ENCODE measurements at places on chromosomes 16 and 17. TPM values are rescaled to one million over a fixed set of nuclear protein-coding genes. Genes with fewer than 3 reads are reported as not detected.

Gene SLC5A10
- not detected for total RNA-seq

Gene CACNG5
- total RNA-seq, result not detected

Gene NPIPA7
- total RNA-seq, result 11.3 TPM

Gene FAM83G
- 2.2 TPM for total RNA-seq

Gene NOXO1
- 0.83 TPM for total RNA-seq

Gene PRSS8
- total RNA-seq, result not detected

Gene PIPOX
- total RNA-seq, result 1.5 TPM

GRCh38 chr17:76193591-76193990 is 46.7 kb downstream of the RNF157 start:
- no peak for DNase-seq

- DNase-seq, result no peak
Measured at GRCh38 chr16:15494236-15494635, 59.8 kb downstream of the BMERB1 start.

DNA sequence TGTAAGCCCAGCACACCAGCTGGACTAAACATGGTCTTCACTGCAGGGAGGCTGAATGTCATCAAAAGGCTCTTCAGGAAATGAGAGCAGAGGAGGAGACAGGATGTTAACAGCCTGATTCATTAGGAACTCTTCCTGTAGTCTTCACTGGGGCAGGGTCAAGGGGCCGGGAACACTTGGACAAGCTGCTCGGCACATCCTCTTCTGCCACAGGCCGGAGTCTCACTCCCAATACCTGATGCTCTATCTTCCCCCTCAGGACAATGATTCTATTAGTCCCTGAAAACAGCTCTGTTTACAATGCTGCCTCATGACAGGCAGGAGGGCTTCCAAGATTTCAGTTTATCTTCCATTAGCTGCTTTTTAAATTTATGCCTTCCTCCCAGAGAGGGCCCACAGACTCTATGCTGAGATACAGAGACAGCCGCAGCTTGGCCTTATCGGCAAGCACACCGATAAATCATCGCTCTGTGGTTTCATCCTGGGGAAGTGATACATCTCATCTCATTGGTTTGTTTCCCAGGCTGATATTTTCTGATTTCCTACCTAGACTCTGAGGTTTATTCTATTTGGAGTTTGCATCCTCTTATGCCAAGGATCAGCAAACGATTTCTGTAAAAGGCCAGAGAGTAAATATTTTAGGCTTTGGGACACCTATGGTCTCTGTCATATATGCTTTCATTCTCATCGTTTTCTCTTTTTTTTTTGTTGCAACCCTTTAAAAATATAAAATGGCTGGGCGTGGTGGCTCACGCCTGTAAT is 214.0 kb upstream of the ASIC2 start:
- DNase-seq, result no peak

GRCh38 chr17:28579526-28579925 is 2.8 kb upstream of the ALDOC start:
- DNase-seq, result no peak

DNA sequence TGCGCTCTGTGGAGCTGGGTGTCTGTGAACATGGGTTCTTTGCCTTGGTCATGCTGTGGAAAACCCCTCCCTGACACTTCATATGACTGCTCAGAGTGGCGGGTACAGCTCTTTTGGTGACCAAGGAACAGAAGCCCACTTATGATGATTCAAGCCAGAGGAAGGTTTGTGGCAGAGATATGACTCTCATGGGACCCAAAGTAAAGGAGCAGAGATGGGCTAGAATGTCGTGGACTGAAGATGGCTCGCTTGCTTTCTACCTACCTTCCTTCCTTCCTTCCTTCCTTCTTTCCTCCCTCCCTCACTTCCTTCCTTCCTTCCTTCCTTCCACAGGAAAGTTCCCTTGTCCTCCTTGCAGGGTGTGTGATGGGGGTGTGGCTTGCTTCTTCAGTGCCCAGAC is 169.7 kb upstream of the IRX3 start:
- no peak for DNase-seq

DNA sequence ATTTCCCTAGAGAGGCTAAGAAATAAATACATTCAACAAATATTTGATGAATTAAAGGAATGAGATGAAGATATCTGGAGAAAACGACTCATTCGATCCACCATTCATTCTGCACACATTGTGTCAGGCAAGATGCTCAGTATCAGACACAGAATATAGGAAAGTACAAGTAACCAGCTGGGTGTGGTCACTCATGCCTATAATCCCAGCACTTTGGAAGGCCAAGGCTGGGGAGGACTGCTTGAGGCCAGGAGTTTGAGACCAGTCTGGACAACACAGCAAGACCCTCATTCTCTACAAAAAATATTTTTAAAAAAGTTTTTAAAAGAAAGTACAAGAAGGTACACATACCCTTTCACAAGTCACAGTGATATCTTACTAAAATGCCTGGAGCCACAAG is 42.3 kb downstream of the CRLF3 start:
- DNase-seq, result no peak

- peak; percentile 71 for DNase-seq
Measured at GRCh38 chr16:89289428-89290395, 72.2 kb downstream of the ZNF778 start.

DNA sequence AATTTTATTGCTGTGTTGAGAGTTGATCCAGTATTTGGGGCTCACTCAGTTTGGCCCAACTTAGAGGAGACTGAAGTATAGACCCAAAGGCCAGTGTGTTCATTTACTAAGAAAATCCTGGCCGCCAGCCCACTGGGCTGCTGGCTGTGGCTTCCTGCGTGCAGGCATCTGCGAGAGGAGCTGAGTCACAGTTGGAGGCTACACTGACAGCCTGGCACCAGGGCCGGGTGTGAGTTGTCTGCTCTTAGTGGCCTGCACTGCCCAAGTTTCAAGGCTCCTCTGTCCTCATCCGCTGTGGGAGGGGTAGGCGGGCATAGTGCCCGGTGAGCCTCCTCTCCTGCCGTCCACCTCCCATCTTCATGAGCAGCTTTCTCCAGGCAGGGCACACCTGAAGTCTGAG is 54.2 kb downstream of the PLD6 start:
- peak; percentile 61 for DNase-seq

DNA sequence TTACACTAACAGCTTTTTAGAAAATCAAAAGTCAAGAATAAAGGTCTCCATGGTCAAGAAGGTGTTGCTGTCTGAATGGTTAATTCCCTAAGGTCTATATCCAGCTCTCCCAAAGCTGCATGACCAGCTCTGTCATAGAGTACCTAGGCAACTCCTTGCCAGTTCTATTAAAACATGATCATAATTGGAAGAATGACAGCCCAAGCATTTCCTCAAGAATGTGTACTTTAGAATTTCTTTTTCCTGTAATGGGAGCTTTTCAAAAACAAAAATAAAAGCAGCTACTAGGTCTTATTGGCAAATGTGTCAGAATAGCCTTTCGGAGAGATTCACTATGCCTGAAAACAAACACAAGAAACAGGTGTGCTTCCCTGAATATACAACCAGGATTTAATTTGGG is 7.9 kb downstream of the SPOP start:
- DNase-seq, result no peak

GRCh38 chr16:74747-75334 is 2.4 kb upstream of the RHBDF1 start:
- DNase-seq, result no peak

GRCh38 chr16:68179196-68179795 is 56.6 kb downstream of the ESRP2 start:
- no peak for DNase-seq

- DNase-seq, result no peak
Measured at GRCh38 chr17:39222151-39222550, 3.6 kb downstream of the STAC2 start.

- no peak for DNase-seq
Measured at GRCh38 chr17:77935121-77935571, 23.4 kb upstream of the TNRC6C start.

DNA sequence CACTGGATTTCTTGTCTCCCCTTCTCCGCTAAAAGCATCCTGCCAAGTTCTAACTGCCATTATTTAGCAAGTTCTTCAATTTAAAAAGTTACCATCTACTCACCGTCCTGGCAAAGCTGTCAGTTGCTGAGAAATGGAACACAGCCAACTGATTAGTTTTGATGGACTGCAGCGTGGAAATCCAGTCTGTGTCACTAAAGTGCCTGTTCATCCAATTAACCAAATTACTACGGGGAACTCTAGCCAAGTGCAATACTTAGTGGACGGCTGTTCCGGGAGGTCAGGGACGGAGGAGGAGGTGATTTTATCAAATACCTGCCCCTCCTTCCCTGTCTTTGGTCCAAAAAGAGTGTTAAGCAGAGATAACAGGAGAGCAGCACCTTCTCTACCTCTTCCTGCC is 260.7 kb downstream of the MAF start:
- DNase-seq, result no peak

DNA sequence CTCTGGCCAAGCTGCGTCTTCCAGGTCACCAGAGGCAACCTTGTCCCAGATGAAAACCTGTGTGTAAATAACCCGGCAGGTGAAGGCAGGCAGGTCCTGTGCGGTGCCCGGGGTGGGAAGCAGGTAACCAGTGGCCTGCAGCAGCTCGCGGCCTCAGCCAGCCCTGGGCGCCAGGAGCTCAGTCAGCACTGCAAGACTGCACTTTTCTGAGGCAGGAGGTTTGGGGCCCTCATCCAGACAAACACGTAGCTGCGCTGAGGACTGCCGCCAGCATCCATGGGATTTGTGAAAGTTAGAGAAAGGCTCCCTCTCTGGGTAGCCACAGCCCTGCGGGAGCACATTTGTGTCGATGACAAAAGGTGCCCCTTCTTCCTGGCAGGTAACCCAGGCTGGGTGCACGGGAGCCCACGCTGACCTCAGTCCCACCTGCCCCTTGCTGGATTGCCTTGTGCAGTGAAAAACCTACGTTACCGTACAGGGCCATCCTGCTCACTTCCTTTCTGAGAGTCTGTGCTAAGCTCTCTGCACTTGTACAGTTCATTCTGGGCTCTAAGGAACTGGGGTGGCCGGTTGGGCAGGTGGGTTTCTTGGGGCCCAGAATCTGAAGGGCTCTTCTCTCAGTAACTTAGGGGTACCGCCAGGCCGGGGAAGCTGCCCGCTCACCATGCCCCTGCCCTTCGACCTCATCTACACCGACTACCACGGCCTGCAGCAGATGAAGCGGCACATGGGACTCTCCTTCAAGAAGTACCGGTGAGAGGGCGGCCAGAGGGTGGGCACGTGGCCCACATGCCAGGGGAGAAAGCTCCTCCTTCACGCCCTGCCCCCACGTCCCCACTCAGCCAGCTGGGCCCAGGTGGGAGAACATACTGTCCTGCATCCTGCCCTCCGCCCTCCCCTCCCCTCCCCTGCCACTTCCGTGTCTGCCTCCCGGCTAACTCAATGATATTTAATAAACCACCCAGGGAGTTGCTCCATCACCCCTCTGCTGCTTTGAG is 56.4 kb downstream of the MGAT5B start:
- no peak for DNase-seq

- DNase-seq, result no peak
Measured at GRCh38 chr17:21545064-21545463, 147.3 kb upstream of the KCNJ18 start.

DNA sequence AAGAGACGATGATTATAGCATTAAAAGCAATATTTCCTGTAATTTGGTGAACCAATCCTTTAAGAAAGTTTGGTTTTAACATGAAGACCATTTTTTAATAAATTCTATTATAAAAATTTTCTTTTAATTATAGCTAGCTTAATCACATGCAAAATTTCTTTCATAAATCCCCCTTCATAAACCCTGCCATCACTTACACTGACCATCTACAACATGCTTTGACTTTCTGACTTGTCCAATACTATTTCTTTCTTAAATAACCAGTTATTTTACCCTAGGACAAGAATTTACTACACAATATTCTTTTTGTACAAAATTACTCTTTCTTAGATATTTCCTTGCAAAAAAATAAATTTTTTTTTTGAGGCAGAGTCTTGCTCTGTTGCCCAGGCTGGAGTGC is 1334.8 kb downstream of the CDH11 start:
- no peak for DNase-seq

DNA sequence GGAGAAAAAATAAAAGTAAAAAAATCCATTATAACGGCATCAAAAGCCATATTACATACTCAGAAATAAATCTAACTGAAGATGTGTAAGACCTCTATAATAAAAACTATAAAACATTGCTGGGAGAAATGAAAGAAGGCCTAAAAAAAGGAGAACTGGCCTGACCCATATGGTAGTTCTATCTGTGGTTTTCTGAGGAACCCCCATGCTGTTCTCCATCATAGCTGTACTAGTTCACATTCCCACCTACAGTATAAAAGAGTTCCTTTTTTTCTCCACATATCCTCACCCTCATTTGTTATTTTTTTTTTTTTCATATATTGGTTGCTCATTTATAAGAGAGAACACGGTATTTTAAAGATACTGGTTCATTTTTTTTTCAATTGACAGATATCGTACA is 191.8 kb downstream of the STX8 start:
- DNase-seq, result no peak

DNA sequence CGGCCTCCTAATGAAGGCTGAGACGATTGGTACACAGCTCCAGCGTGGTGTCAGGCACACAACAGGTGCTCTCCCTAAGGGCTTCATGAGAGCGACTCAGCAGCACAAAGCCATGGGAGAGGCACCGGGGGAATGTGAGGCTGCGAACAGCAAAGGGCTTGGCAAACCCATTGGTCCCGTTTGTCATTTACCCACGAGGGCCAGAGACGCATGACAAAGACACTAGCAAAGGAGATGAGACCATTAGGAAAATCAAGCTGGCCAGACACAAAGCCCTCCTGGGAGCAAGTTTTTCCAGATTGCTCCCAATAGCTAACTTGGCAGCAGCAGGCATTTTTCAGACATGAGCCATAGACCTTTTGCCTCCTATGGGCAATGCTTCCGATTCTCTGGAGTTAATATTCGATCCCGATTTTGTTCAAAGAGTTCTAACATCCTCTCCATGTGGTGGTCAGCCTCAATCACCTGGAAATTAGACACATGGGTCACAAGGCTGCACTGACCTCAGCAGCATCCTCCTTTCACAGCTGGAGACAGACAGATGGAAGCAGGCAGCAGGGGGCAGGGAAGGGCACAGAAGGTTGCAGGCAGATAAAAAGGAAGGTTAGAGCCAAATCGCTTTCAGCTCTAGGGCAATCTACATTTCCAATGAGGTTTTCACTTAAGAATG is 38.2 kb downstream of the TK2 start:
- DNase-seq, result no peak

GRCh38 chr16:25189305-25189704 is 27.4 kb upstream of the AQP8 start:
- no peak for DNase-seq

DNA sequence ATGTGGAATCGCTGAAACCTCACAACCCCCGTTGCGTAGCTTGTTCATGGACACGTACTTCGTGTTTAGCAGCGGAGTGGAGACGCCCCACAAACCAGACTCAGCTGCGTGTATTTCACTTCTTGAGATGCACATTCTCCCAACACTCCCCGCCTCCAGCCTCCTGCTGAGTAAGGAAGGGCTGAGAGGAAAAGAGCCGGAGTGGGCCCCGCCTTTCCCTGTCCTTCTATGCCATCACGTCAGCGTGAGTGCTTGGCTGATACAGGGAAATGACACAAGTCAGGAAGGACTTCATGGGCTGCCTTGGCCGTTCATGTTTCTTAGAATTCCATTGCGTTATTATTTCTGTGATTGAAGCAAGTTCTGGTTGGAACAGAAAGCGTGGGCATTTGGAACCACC is 68.6 kb upstream of the CBX4 start:
- DNase-seq, result no peak

Measured in ovary (tissue), 10 donors.